ENCODE measurements at places on chromosomes 4 and X.
A peak's percentile ranks its signal among the peaks of the same experiment; 100 is the strongest.

DNA sequence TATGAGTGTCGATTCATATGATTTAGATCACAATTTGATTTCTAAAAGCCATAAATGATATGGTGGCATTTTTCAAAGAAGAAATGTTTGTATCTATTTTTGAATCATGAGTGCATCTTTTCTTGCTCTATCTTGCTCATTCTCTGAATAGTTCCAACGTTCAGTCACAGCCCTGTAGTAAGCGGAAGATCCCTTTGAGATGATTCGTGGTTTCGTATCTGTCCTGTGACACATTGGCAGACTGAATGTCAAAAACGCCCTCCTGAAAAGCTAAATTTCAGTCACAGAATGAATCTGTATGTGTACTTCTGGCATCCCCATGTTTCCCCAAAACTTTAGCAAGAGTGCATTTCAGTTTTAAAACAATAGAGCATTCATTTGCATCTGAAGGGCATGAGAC lies 1066.9 kb upstream of the TENM3 start:
- no peaks in the 10 kb centered on the region for H3K4me1 ChIP-seq
- no peak overlapping the region for H3K27ac ChIP-seq
- H3K36me3 ChIP-seq: no peaks in the 10 kb centered on the region
- DNase-seq: no peak
- H3K27me3 ChIP-seq: no peaks in the 10 kb centered on the region

- DNase-seq: no peak
- H3K27me3 ChIP-seq: no peaks in the 10 kb centered on the region
- H3K4me3 ChIP-seq: no peak overlapping the region
- H3K36me3 ChIP-seq: no peaks in the 10 kb centered on the region
- H3K27ac ChIP-seq: no peak overlapping the region
Observed at GRCh38 chr4:73343432-73343831, 60.7 kb upstream of the ALB start.

GRCh38 chrX:2829469-2830246 lies 928 bp downstream of the GYG2 start:
- H3K4me3 ChIP-seq: peak overlapping the region; percentile 49
- no peak overlapping the region for H3K27ac ChIP-seq
- no peak for DNase-seq
- no peaks in the 10 kb centered on the region for H3K27me3 ChIP-seq

DNA sequence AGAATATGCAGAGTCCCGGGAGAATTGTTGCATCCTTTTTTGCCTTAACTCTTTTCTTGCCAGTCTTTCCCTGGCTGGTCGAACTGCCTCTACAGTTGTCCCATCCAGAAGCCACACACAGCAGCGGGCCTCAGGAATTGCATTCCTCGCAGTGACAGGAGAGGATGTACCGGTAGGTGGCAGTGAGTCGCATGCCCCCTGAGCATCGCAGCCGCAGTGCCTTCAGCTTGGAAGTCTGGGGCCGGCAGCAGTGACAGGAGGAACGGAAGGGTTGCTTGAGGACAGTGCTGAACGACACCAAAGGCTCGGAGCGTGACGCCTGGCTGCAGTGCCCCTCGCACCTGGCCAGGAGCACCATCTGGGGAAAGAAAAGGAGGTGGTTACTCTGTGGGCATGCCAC lies 23.5 kb downstream of the NDP start:
- H3K4me3 ChIP-seq: no peak overlapping the region
- no peak overlapping the region for H3K27ac ChIP-seq
- no peak for DNase-seq
- H3K36me3 ChIP-seq: no peaks in the 10 kb centered on the region
- H3K4me1 ChIP-seq: no peaks in the 10 kb centered on the region

GRCh38 chr4:56637791-56638190 lies 43.3 kb downstream of the HOPX start:
- no peaks in the 10 kb centered on the region for H3K4me1 ChIP-seq
- H3K27me3 ChIP-seq: no peaks in the 10 kb centered on the region
- no peak for DNase-seq
- H3K36me3 ChIP-seq: no peaks in the 10 kb centered on the region
- H3K27ac ChIP-seq: no peak overlapping the region

- no peak for DNase-seq
- H3K27ac ChIP-seq: no peak overlapping the region
- H3K4me1 ChIP-seq: peaks cover 31% of the 10 kb centered on the region
Observed at GRCh38 chrX:108735091-108735678, 1.2 kb downstream of the IRS4 start.

DNA sequence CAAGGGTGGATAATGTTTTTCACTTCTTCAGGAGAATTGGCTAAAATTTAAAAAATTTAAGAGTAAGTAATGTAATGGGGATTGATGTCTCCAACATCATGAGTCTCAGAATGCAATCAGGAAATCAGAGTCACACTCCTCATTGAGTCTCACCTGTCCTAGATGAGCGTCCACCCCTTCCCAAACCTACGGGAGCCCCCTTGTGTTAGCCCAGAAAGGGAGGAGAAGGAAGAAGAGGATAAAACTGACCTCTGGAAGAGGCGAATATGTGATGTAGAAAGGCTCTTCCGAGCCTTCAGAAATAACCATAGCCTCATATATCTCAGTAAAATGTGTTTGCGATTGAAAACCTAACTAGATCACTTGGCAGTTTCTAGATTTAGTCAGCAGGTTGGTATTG lies 157.1 kb downstream of the DCLK2 start:
- H3K4me1 ChIP-seq: peaks cover 20% of the 10 kb centered on the region
- no peaks in the 10 kb centered on the region for H3K27me3 ChIP-seq
- no peaks in the 10 kb centered on the region for H3K36me3 ChIP-seq
- H3K27ac ChIP-seq: peak overlapping the region; percentile 78
- no peak for DNase-seq
- H3K4me3 ChIP-seq: no peak overlapping the region

DNA sequence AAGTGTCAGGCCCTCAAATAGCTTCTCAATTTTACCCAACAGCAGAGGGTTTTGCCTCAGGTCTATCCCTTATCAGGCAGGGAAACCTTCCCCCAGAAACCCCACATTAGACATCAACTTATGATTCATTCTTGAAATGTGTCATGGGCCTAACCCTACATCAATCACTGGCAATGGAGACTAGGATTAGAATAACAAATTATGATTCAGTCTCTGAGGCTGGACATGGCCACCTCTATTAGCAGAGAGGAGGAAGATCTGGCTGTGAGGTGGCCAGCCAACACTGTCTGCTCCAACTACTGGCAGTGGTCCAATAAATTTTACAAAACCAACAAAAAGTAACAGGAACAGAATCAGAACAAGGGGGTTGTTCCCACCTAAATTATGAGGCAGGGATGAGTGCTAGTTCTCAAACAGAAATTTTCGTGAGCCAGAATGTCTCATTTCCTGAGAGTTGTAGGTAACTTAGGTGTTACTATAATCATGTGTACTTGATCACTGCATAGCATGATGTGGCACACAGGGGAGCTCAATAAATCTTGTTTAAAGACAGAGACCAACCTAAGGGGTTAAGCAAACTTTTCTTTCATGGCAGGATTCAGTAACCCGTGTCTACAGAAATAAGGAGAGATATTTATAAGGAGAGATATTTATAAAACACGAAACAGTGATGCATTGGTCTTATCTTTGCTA lies 126.8 kb downstream of the NFKB1 start:
- DNase-seq: no peak
- H3K27me3 ChIP-seq: no peaks in the 10 kb centered on the region
- H3K4me3 ChIP-seq: no peak overlapping the region
- no peaks in the 10 kb centered on the region for H3K36me3 ChIP-seq
- H3K27ac ChIP-seq: no peak overlapping the region
- H3K4me1 ChIP-seq: no peaks in the 10 kb centered on the region

GRCh38 chr4:176660561-176660960 lies 132.2 kb downstream of the VEGFC start:
- no peaks in the 10 kb centered on the region for H3K36me3 ChIP-seq
- H3K4me1 ChIP-seq: no peaks in the 10 kb centered on the region
- DNase-seq: no peak
- no peaks in the 10 kb centered on the region for H3K27me3 ChIP-seq

- H3K27me3 ChIP-seq: no peaks in the 10 kb centered on the region
- no peaks in the 10 kb centered on the region for H3K36me3 ChIP-seq
- H3K27ac ChIP-seq: no peak overlapping the region
- H3K4me1 ChIP-seq: no peaks in the 10 kb centered on the region
- H3K4me3 ChIP-seq: no peak overlapping the region
Observed at GRCh38 chr4:81485310-81485980, 13.7 kb upstream of the RASGEF1B start.

- no peak for DNase-seq
- no peaks in the 10 kb centered on the region for H3K27me3 ChIP-seq
- no peaks in the 10 kb centered on the region for H3K36me3 ChIP-seq
- no peak overlapping the region for H3K27ac ChIP-seq
- no peak overlapping the region for H3K4me3 ChIP-seq
Observed at GRCh38 chrX:72540318-72540717, 32.3 kb downstream of the HDAC8 start.

- H3K27me3 ChIP-seq: no peaks in the 10 kb centered on the region
- DNase-seq: no peak
- H3K4me1 ChIP-seq: peaks cover 73% of the 10 kb centered on the region
- no peaks in the 10 kb centered on the region for H3K36me3 ChIP-seq
- H3K4me3 ChIP-seq: peak overlapping the region; percentile 13
Observed at GRCh38 chr4:140082391-140082755, 71.6 kb downstream of the MAML3 start.

DNA sequence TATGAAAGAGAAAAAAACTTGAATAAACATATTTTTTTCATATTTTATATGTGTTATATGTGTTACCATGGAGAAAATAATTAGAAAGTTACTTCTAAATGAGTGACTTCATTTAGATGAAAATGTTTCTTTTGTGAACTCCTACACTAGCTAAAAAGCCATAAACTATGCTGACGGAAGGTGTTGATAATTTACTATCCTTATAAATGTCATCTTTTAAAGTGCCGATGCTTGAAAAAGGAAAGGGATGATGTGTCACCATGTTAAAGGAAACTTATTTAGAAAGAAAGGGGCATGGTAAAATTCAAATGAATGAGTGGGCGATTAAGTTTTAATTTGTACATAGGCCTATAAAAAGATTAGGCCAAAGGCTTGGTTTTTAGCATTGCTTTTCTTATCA lies 133.8 kb downstream of the SPRY1 start:
- no peaks in the 10 kb centered on the region for H3K27me3 ChIP-seq
- no peak for DNase-seq
- H3K36me3 ChIP-seq: no peaks in the 10 kb centered on the region
- no peak overlapping the region for H3K4me3 ChIP-seq

GRCh38 chr4:152998861-152999260 lies 62.7 kb downstream of the FHDC1 start:
- H3K36me3 ChIP-seq: no peaks in the 10 kb centered on the region
- H3K27me3 ChIP-seq: no peaks in the 10 kb centered on the region
- H3K27ac ChIP-seq: no peak overlapping the region
- no peak overlapping the region for H3K4me3 ChIP-seq
- H3K4me1 ChIP-seq: no peaks in the 10 kb centered on the region
- no peak for DNase-seq

DNA sequence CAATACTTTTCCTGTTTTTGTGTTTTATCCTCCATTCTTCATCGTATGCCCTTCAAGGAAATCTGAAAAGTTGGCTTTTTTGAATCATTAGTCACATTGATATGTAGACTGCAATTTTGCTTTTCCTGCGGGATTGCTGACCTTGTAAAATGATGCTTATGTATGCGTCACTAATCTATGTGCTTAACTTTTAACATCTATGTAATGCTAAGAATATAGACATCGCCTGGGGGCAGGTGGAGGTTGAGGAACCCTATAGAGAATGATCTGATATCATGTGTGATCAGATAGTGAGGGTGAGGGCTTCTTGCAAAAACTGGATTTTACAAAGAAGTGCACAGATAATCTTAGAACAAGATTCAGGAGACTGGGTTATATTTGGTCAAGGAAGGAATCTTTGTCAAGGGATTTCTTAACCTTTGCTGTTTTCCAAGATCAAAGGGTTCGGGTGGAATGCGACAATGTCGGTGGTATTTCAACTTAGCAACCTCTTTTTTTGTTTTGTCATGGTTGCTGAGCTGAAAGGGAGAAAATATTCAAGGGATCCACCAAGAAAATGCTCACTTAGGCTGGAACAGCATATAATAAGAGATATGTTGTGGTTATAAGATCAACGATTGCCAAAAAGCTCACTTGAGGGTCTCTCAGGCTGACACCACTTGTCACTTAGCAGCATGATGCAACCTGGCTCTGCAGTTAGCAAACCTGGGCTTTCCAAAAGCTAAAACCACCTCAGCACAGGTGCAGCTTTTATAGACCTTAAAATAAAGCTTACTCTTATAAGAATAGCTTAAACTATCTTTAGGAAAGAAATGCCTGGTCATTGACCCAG lies 70.6 kb upstream of the PUDP start:
- DNase-seq: no peak
- no peaks in the 10 kb centered on the region for H3K27me3 ChIP-seq
- H3K27ac ChIP-seq: no peak overlapping the region
- H3K4me1 ChIP-seq: no peaks in the 10 kb centered on the region
- H3K4me3 ChIP-seq: no peak overlapping the region

DNA sequence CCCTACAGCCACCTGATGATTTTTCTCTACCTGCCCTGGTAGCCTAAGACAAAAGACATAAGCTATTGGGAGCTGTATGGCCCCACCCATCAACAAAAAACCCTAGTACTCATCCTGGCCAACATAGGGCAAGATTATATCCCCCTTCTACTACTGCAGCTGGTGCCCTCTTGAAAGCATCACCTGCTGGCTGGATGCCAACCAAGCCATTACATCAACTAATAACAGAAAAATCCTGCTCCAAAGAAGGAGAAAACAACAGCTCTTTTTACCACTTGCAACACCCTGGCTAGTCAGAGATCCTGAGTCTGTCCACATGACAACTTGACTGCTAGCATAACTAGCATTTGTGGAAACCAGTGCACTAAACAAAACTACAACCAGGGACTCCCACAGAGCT lies 43.6 kb upstream of the UPRT start:
- H3K36me3 ChIP-seq: no peaks in the 10 kb centered on the region
- no peak overlapping the region for H3K4me3 ChIP-seq
- no peaks in the 10 kb centered on the region for H3K27me3 ChIP-seq
- DNase-seq: no peak

DNA sequence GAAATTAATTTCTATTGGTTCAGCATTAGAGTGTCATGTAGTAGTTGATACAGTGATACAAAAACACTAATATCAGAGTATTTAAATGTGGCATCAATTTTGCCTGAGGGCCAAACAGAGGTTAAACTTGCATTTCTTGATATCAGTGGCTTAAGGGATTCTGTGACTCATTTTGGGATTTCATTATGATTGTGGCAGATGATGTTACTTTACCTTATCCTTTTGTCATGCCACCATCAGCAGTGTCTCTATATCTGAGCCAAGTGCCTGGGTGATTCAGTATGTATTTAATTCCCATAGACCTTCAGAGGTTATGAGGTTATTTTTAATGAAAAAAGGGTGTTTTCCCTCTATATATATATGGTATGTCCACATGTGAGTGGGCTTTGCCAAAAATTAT lies 582.9 kb downstream of the ADGRL3 start:
- DNase-seq: no peak
- H3K27me3 ChIP-seq: no peaks in the 10 kb centered on the region
- no peaks in the 10 kb centered on the region for H3K4me1 ChIP-seq
- H3K36me3 ChIP-seq: no peaks in the 10 kb centered on the region

GRCh38 chrX:153685751-153686696 lies 1.7 kb upstream of the SLC6A8 start:
- no peak overlapping the region for H3K27ac ChIP-seq
- no peak overlapping the region for H3K4me3 ChIP-seq
- no peaks in the 10 kb centered on the region for H3K36me3 ChIP-seq
- peaks cover 24% of the 10 kb centered on the region for H3K4me1 ChIP-seq
- no peak for DNase-seq
- H3K27me3 ChIP-seq: no peaks in the 10 kb centered on the region

- no peak overlapping the region for H3K27ac ChIP-seq
- no peak overlapping the region for H3K4me3 ChIP-seq
- H3K36me3 ChIP-seq: no peaks in the 10 kb centered on the region
- H3K4me1 ChIP-seq: no peaks in the 10 kb centered on the region
Observed at GRCh38 chr4:59838236-59838635, 1361.9 kb upstream of the ADGRL3 start.

- DNase-seq: no peak
- no peak overlapping the region for H3K4me3 ChIP-seq
- H3K36me3 ChIP-seq: peaks cover 66% of the 10 kb centered on the region
- no peak overlapping the region for H3K27ac ChIP-seq
Observed at GRCh38 chr4:153318696-153319320, 25.7 kb upstream of the MND1 start.
